ENCODE measurements at places on chromosomes 1 and 21.

- no peak overlapping the region for H3K27ac ChIP-seq
- no peaks in the 10 kb centered on the region for H3K36me3 ChIP-seq
- H3K27me3 ChIP-seq = no peaks in the 10 kb centered on the region
- no peak for DNase-seq
- peaks cover 3% of the 10 kb centered on the region for H3K4me1 ChIP-seq
Observed at GRCh38 chr21:45570826-45571601, 28.8 kb upstream of the SLC19A1 start.

GRCh38 chr1:42181687-42182086 is 17.1 kb upstream of the GUCA2A start:
- peaks cover 15% of the 10 kb centered on the region for H3K36me3 ChIP-seq
- no peak for DNase-seq
- peak overlapping the region; percentile 50 for H3K27ac ChIP-seq
- H3K4me3 ChIP-seq = no peak overlapping the region
- no peaks in the 10 kb centered on the region for H3K27me3 ChIP-seq

GRCh38 chr1:119409731-119410130 is 5.2 kb upstream of the HSD3B2 start:
- no peaks in the 10 kb centered on the region for H3K4me1 ChIP-seq
- no peak for DNase-seq
- H3K4me3 ChIP-seq = no peak overlapping the region
- H3K36me3 ChIP-seq = no peaks in the 10 kb centered on the region

DNA sequence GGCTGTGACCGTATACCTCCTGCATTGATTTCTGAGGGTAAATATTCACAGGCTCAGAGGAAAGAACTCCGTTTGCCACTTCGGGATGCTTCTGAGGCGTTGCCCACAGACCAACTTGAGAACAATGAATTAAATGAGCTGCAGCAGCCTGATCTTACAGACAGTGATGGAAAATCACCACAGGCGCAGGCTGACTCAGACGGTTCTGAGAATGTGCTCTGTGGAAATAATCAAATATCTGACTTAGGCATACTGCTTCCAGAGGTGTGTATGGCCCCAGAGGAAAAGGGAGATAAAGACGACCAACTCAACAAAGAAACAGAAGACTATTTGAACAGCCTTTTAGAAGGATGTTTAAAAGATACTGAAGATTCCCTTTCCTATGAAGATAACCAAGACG is 76.7 kb upstream of the SCCPDH start:
- no peaks in the 10 kb centered on the region for H3K27me3 ChIP-seq
- peaks cover 16% of the 10 kb centered on the region for H3K4me1 ChIP-seq
- H3K27ac ChIP-seq = no peak overlapping the region
- peaks cover 34% of the 10 kb centered on the region for H3K36me3 ChIP-seq
- DNase-seq = no peak
- H3K4me3 ChIP-seq = no peak overlapping the region

DNA sequence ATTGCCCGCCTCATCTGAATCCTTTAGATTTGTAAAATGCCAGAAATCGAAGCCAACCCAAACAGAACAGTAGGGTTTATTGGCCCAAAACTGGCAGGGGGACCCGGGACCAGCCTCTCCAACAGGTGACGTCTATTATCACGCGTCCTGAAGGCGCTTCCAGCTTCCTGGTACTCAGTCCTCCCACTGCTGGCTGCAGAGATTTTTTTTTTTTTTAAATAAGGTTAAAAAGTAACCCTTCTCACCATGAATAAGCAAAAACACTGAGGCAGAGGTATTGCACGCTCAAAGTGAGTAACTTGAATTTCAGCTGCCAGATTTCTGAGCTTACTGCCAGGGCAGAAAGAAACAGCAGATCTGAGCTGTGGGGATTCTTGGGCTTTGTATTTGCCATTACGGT is 54.4 kb upstream of the GCLM start:
- DNase-seq = no peak
- no peak overlapping the region for H3K27ac ChIP-seq
- peaks cover 9% of the 10 kb centered on the region for H3K4me1 ChIP-seq
- H3K27me3 ChIP-seq = peaks cover 5% of the 10 kb centered on the region

DNA sequence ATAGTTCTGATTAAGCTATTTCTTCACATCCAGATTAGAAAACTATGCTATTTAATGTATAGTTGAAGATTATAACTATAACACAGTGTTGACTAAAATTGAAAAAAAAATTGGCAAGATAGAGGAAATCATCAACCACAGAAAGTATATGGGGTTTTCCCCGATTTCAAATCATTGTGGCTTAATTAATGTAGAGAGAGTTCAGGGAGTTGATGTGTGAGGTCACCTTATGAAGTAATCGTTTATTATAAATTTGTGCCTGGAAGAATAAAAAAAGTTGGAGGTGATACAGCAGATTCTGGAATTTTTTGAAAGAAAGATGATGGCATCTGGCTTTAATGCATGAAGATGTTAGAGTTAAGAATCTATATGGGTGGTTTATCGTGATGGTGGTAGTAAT is 84.3 kb downstream of the PTGS2 start:
- no peak overlapping the region for H3K27ac ChIP-seq
- H3K4me3 ChIP-seq = no peak overlapping the region
- peaks cover 2% of the 10 kb centered on the region for H3K36me3 ChIP-seq
- no peak for DNase-seq
- peaks cover 7% of the 10 kb centered on the region for H3K4me1 ChIP-seq

- no peak for DNase-seq
- no peak overlapping the region for H3K27ac ChIP-seq
- no peaks in the 10 kb centered on the region for H3K36me3 ChIP-seq
- peaks cover 18% of the 10 kb centered on the region for H3K4me1 ChIP-seq
Observed at GRCh38 chr1:207055386-207056001, 2.4 kb downstream of the PFKFB2 start.

DNA sequence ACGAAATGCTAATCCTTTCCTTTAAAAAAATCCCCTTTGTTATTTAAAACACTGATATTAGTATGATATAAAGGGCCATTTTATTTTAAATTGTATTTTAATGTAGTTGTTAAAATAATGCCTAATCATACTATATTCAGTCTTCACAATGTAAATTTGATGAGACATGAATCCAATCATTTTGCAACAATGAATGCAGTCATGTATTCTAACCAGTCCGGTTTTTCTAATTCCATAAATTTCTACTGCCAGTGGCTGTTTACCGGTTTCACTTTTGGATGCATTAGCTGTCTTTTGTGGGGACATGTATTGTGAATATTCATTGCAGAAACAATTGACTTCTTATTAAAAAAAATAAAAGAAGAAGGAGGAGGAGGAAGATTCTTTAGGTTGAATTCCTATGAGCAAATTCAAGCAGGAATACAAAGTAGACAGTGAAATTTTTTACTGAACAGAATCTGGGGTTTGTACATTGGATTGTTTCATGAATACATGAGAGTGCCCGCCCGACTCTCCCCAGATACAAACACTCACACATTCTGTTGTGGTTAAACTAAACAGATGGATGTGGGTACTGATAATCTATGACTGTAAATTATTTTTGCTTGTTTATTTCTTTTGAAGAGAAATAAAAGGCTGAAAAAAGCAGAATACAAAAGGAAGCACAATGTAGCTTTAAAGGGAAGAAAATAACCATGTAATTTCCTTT is 624.8 kb upstream of the PTBP2 start:
- H3K27ac ChIP-seq = no peak overlapping the region
- no peak overlapping the region for H3K4me3 ChIP-seq
- DNase-seq = no peak
- no peaks in the 10 kb centered on the region for H3K27me3 ChIP-seq
- no peaks in the 10 kb centered on the region for H3K36me3 ChIP-seq

GRCh38 chr1:101235216-101235695 is 1.6 kb upstream of the S1PR1 start:
- peaks cover 37% of the 10 kb centered on the region for H3K36me3 ChIP-seq
- H3K27ac ChIP-seq = peak overlapping the region; percentile 98
- no peaks in the 10 kb centered on the region for H3K27me3 ChIP-seq
- DNase-seq = peak; percentile 61

Measured in activated CD8-positive, alpha-beta T cell treated with anti-CD3 and anti-CD28 coated beads for 36 hours (primary cell).